ENCODE measurements at places on chromosomes 2 and 18.

- no peak for DNase-seq
Observed at GRCh38 chr2:221197225-221197856, 374.8 kb downstream of the EPHA4 start.

GRCh38 chr2:105712981-105713596 lies 31.6 kb upstream of the NCK2 start:
- DNase-seq: no peak

DNA sequence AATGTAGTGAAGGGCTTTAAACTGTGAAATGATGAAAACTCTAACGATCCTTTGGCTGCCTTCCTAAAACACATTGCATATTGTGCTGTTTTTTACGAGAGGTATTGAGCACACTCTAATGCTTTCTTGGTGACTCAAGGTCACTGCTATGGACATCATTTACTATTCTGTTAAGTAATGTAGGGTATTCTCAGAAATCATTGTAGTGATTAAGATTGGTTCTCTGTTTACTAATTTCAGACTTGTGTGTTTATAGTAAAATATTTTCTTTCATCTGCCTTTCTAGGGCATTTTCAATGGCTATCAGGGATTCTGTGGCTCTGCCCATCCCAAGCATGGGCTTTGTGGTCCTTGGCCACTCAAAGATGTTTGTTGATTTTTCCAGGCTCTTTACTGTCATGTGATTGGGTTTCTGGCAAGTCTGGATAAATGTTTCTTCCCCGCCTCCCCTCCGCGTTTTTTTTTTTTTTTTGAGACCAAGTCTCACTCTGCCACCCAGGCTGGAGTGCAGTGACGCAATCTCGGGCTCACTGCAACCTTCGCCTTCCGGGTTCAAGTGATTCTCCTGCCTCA lies 29.3 kb downstream of the UBE2F start:
- DNase-seq: no peak

DNA sequence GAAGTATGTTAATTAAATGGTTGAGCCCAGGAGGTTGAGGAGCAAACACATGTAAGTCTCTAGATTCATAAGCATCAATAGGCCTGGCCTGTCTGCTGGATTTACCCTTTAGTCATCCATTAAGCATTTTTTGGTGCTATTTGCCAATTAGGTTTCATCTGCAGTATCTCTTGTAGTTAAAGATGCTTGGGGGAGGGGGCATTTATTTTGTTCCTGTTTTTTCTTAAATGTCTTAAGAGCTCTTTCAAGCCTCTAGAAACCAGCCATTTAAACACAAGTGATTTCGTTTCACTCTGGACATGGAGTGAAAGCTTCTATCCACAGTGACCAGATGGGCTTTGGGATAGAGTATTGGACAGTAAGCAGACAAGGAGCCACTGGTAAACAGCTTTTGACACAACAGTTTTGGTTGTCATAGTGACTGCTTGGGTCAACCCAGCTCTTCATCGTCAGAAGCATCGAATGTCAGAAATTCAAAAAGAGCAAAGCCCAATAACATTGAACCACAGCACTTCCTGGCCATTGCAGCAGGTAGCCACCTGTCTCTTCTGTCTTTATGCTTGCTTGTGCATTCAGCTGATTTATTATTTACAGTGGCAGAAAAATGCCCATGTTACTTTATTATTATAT lies 4.9 kb downstream of the QPCT start:
- DNase-seq: no peak

- DNase-seq: no peak
Observed at GRCh38 chr2:172813314-172813888, 77.8 kb downstream of the RAPGEF4 start.

DNA sequence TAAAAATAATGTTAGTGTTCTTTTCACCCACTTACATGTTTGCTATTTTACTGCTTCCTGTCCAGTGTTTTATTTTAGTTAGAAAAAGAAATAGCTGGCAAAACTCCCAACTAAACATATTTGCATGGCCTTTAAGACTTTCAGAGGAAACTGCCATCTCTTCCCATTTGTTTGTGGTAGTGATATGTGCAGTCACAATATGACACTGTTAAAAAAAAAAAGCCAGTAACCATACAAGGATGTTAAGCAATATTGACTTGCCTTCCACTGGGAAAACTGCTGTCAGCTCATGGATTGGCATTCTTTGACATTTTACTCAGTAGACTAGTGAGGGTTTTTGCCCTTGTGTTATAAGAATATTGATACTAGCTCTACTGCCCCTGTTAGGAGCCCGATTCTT lies 29.1 kb downstream of the XIRP2 start:
- no peak for DNase-seq

GRCh38 chr2:27720004-27720551 lies 51.4 kb upstream of the MRPL33 start:
- peak; percentile 6 for DNase-seq

DNA sequence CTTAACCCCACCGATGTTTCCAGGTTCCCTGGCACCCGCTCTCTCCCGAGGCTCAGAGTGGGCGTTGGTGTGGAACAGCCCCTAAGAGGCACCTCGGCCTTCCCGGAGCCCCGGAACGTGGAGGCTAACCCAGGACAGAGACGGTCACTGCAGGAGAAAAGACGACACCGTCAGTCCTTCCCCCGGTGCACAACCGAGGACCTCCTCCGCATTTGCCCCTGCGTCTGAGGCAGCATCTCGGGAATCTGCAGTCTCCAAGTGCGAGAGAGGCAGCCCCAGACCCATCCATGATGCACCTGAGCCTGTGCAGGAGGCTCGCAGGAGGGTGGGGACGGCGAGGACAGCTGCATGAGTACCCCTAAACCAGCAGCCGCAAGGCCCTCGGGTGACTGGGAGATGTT lies 204.9 kb upstream of the SALL3 start:
- no peak for DNase-seq

DNA sequence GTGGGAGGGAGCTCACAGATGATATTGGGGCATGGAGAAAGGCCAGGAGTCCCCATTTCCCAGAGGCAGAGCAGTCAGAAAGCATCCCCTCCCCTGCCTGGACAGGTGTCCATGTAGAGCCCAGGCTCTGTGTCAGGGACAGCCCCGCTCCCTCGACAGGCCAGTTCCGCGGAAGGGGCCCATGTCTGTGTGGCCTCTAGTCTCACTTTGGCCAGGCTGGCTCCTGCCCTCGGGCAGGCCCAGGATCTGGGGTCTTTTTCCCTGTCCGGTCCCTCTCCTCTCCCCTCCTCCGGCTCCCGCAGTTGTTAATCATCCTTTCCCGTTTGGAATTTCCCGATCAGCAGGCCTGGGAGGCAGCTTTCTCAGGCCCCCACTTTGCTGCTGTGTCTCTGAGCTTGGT lies 20.4 kb upstream of the PDIA6 start:
- DNase-seq: no peak

DNA sequence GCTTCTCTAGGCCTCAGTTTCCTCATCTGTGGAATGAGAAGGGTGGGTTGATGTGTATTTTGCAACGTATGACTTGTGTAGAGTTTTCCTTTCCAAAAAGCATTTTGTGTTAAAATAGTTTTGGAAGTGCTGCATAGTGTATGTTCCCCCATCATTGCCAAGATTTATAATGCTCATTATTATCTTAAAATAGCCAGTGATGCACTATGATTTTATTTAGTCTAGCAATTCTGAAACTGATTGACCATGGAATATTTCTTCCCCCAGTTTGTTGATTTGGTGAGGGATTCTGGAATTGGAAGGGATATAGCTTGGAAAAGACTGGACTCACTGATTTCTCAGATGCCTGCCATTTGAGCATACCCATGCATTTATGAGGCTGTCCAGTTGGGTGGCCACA lies 130.6 kb downstream of the CCDC85A start:
- no peak for DNase-seq

DNA sequence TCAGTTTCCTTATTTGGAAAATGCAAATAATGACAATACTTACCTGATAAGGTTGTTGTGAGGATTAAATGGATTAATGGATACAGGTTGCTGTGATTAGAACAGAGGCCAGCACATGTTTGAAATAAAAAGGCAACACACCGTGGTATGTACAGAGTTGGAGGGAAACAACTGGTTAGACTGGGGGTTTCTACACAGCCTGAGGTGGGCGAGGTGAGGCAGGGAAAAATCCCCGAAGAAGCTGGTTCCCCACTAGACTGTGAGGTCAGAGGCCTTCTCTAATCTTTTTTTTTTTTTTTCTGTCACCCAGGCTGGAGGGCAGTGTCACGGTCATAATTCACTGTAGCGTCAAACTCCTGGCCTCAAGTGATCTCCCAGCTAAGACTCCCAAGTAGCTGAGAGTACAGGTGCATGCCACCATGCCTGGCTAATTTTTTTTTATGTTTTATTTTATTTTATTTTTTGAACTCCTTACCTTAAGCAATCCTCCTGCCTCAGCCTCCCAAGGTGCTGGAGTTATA lies 1.2 kb upstream of the E2F6 start:
- no peak for DNase-seq

- DNase-seq: no peak
Observed at GRCh38 chr2:18800240-18800971, 211.0 kb upstream of the NT5C1B start.

DNA sequence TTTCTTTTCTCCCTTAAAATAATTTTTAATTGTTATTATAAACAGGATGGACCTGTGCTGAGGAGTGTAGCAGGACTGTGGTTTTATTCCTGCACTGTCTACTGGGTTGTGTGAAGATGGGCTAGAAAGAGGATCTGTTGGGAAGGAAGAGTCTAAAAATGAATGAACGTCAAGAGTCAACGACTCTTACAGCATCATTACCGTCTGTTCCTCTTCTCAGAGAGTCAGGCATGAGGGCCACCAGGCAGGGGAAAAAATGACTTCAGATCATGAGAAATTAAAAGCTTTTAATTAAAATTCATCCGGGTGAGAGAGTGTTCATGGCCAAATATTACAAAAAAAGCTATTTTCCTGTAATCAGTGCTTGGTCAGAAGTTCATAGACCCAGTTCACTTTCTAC lies 32.6 kb downstream of the SRSF7 start:
- DNase-seq: no peak

DNA sequence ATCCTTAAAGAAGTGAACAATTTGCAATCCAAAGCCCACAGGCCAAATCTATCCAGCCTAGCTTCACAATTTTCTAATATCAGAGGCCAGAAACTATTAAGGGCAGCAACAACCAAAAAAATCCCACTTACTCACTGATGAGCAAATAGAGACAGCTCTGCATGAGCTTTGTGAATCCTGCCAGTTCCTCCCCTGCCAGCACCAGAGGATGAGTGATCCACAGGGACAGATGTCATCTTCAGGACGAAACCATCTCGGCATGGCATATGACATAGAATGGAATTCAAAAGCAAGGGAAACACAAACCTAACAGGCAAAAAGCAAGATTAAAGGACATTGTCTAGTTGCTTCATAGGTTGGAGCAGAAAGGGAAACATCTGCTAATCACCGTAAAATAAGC lies 2.2 kb upstream of the DSC2 start:
- no peak for DNase-seq

GRCh38 chr2:108492364-108492763 lies 41.9 kb upstream of the LIMS1 start:
- no peak for DNase-seq

GRCh38 chr2:160889439-160890170 lies 270.6 kb upstream of the TANK start:
- DNase-seq: no peak

GRCh38 chr2:183505911-183506310 lies 381.7 kb downstream of the NUP35 start:
- DNase-seq: no peak

DNA sequence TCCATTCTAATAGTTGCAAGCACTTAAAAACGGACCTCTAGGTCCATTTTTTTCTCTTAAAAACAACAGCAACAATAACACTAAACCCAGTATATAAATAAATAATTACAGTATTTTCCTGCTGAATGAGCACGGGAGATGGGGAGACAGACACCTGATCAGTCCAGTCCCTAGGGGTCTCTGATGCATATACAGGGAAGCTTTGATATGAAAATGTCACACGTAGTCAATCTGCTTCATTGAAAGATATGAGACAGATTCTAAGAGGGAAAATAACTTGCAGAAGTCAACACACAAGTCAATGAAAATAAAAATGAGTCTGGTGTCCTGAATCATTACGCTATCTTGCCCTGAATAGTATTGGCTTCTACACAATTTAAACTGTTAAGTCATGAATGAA lies 523.3 kb upstream of the SLC8A1 start:
- DNase-seq: no peak

GRCh38 chr2:101135412-101136296 lies 15.5 kb downstream of the TBC1D8 start:
- no peak for DNase-seq

DNA sequence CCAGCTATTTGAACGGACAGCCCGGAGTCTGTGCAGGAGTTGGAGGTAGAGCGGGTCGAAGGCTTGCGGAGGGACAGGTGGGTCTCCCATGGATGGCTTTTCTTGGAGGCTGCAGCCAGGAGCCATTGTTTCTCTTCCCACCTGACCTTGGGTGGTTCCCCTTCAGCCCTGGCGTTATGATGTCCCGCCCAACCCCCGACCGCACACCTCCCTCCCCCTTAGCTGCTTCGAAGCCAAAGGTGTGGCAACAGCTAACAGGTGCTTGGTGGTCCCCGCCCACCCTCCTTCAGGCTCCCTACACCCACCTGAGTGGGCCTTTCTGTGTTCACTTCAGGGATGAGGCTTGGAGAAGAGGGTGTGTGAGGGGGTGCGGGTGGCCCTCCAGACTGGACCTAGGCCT lies 62.7 kb downstream of the HPCAL1 start:
- no peak for DNase-seq

GRCh38 chr18:25306671-25307070 lies 45.3 kb downstream of the ZNF521 start:
- DNase-seq: no peak

DNA sequence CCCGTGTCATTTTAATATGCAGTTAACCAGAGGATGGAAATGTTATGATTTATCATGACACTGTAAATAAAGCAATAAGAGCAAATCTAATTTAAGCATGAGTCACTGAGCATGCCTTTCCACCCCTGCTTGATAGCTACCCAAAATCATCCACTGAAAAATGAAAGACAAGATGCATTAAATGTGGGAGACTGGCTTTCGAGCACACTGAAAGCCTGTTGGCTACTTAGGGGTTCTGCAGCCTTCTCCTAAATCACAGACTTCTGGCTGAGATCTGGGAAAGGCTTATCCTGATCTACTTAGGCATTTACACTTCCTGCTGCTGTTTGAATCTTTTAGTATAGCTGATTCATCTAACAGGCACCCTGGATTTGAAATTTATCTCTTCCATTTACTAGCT lies 778.3 kb upstream of the CDH7 start:
- DNase-seq: no peak

- DNase-seq: no peak
Observed at GRCh38 chr2:123073371-123073770, 951.7 kb upstream of the CNTNAP5 start.

GRCh38 chr2:142041105-142041504 lies 89.7 kb downstream of the LRP1B start:
- no peak for DNase-seq

DNA sequence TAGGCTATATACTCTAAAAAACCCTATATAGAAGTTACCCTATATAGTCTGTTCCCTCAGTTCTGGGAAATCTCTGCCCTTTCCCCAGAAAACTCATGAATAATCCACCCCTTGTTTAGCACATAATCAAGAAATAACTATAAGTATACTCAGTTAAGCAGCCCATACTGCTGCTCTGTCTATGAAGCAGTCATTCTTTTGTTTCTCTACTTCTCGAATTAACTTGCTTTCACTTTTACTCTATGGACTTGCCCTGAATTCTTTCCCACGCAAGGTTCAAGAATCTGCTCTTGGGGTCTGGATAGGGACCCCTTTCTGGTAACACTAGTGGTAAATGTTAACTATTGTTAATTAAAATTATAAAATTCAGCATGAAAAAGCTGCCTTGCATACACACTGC lies 17.4 kb upstream of the AP1S3 start:
- DNase-seq: no peak

GRCh38 chr18:78757014-78757413 lies 222.6 kb upstream of the SALL3 start:
- no peak for DNase-seq

All from stimulated activated CD8-positive, alpha-beta memory T cell treated with anti-CD3 and anti-CD28 coated beads, Interleukin-4, amount 100 ng/mL, for 4 hours (primary cell).